ENCODE measurements at places on chromosomes 5 and 9.

- DNase-seq: no peak
Observed at GRCh38 chr9:211557-211956, 3.1 kb upstream of the DOCK8 start.

DNA sequence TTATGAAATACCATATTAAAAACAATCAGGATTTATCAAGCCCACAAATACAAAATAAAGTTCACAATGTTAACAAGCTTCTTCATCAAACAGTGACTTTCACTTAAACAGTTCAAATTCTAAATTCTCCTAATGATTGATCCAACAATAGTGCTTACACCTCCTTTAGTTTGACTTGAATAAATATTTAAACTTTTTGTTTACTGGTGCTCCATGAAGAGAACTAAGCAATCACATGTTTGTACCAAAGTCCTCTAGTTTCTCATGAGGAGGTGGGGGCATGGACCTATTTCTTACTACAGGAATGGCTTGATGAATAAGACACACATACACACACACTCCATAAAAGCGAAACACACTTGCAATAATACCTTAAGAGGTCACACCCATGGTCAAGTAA, 95.8 kb downstream of the RAPGEF6 start:
- DNase-seq: no peak

DNA sequence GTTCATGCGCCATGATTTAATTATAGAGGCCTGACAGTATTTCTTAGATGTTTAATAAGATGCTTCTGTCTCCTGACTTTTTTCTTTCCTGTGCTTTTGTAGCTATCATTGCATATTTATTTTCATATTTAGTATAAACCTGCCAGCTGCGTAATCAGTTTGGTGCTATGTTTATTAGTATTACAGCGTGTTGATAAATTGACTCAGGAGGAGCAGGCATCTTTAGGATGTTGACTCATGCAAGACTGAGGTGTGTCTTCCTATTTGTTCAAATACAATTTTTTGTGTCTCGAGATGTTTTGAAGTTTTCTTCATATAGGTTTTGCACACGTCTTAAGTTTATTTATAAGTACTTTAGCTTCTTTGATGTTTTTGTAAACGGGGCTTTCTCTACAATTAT, 35.9 kb upstream of the EXOC3 start:
- DNase-seq: no peak

DNA sequence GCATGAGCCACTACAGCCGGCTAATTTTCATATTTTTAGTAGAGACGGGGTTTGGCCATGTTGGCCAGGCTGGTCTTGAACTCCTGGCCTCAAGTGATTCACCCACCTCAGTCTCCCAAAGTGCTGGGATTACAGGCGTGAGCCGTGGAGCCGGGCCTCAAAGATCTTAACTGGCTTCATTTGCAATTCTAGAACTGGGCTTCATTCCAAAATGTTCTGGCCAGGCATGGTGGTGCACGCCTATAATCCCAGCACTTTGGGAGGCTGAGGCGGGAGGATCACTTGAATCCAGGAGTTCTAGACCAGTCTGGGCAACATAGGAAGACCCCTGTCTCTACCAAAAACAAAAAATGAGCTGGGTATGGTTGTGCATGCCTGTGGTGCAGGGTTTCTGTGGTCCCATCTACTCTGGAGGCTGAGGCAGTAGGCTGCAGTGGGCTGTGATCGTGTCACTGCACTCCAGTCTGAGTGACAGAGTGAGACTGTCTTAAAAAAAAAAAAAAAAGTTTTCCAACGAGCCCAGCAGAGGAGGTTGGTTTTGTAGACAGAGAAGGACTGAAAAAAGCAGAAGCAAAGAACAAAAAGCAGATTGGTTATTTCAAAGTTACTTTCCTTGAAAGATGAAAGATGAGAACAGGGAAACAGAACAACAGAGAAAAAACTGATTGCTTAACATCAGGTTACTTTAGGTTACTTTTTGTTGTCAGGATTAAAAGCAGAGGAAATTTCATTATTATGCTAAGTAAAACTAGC, 78.2 kb downstream of the ANKRD55 start:
- no peak for DNase-seq

DNA sequence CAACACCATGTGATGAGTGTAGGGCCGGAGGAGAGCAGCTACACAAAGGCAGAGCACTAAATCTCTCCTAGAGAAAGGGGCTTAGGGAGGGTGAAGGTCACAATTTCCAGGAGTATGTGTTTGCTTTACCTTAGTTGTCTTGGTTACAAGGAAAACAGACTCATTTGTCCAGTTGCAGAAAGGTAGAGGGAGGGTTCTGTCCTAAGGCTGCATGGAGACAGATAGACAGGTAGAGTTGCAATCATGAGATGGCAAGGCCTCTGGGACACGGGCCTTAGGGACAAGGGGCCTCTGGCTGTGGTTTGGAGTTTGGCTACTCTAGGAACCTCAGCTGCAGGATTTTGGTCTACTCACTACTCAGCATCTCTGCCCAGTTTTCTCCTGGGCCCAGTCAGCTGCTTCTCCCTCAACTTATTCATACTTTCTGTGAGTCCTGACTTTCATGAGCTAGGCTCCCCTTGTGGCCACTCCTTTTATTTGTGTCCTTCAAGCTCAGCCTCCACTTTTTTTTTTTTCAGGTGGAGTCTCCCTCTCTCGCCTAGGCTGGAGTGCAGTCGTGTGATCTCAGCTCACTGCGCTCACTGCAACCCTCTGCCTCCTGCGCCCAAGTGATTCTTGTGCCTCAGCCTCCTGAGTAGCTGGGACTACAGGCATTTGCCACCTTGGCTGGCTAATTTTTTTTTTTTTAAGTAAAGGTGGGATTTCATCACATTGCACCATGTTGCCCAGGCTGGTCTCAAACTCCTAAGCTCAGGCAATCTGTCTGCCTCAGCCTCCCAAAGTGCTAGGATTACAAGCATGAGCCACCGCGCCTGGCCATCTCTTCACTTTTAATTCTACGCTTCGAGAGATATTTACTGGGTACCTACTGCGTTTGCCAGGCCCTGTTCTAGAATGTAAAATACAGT, 76.6 kb downstream of the PTPDC1 start:
- DNase-seq: no peak

GRCh38 chr5:1033606-1034420, 25.2 kb downstream of the NKD2 start:
- no peak for DNase-seq

- peak; percentile 73 for DNase-seq
Observed at GRCh38 chr5:134140530-134141201, 26.2 kb downstream of the TCF7 start.

DNA sequence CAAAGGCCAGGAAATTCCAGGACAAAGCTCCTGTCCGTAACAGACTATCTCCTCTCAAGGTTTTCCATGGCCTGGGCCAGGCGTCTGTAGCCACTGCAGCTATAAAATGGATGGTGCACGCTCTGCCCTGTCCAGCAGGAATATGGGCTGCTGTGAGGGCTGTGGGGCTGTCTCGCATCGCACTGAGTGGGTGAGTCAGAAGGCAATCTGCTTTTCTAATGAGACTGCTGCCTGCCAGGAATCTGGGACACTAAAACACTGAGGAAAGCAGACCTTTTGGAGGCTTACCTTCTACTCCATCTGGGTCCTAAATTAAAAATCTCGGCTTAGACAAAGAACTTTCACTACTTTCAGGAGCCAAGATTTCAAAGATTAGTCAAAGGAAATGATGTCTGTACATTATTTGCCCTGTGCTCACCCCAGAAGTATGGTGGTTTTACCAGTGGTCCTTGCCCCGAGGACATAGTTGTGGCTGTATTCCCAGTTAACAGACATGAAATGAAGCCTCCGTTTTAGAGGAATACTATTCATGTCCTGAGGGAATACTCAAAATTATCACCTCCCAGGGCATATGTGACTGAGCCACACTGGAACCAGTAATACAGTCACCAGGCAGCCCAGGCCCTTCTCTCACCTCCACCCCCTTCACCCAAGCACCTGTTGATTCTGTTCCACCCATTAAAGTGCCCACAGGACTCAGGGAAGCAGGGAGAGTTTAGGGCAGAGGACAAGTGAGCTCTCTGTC, 56.4 kb downstream of the PFDN1 start:
- DNase-seq: peak; percentile 86

DNA sequence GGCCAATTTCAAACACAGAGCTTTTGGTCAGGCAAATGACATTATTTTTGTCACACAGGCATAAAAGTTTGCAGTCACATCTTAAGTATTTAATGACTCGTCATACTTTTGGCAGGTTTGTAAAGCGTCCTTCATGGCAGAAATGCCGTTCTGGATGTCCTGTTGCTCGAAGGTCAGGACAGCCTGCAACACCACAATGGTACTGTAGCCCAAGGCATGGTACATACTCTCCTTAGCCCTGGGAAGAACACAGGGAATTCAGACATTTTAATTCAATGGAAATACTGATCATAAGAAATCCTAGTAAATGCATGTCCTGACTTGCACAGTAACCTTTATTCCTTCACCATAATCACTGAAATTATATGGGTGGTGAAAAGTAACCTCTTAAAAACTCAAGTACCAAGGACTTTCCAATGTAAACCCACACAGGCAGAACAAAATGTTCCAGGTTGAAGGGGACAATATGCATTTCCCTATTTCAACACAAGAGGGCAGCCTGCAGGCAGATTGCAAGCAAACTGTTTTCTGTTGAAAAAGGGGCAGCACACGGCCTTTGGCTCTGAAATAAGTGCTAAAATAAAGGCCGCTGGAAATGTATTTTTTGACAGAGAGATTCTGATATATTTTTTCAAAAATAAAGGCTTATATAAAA, 95.7 kb downstream of the TTC39B start:
- peak; percentile 84 for DNase-seq

- peak; percentile 80 for DNase-seq
Observed at GRCh38 chr5:137751869-137752491, 2.2 kb downstream of the HNRNPA0 start.

DNA sequence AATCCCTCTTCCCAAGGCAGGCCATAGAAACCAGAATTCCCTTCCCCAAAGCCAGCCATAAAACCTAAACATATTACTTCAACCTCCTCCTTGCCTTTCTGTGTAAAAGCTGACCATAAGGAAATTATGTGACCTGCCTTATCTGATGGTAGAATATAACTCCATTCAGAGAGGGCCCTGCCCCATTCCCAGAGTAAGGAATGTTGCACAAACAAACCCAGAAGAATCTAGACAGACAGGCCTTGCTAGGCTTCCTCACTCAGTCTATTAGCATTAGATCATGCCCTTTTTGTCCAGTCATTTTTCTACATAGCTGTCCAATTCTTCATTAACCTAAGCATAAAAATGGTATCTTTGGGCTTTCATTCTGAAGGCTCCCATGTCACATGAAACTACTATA, 17.8 kb upstream of the IFNB1 start:
- no peak for DNase-seq

DNA sequence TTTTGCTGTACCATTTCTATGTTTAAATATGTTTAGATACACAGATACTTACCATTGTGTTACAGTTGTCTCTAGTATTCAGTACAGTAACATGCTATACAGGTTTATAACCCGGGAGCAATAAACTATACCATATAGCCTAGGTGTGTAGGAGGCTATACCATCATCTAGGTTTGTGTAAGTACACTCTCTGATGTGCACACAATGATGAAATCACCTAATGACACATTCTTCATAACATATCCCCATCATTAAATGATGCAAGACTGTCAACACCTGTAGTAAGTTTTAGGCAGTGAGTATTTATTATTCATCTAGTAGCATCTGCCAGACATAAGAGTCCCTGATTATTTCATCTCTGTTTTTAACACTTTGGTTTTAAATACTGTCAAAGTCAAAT, 7.3 kb upstream of the DHFR start:
- DNase-seq: no peak

GRCh38 chr5:166358127-166358830, 1933.2 kb upstream of the WWC1 start:
- DNase-seq: no peak

Measured in astrocyte of the spinal cord (primary cell).